ENCODE measurements at places on chromosomes 6 and 20. TPM values are rescaled to one million over a fixed set of nuclear protein-coding genes. Genes with fewer than 3 reads are reported as not detected.

DNA sequence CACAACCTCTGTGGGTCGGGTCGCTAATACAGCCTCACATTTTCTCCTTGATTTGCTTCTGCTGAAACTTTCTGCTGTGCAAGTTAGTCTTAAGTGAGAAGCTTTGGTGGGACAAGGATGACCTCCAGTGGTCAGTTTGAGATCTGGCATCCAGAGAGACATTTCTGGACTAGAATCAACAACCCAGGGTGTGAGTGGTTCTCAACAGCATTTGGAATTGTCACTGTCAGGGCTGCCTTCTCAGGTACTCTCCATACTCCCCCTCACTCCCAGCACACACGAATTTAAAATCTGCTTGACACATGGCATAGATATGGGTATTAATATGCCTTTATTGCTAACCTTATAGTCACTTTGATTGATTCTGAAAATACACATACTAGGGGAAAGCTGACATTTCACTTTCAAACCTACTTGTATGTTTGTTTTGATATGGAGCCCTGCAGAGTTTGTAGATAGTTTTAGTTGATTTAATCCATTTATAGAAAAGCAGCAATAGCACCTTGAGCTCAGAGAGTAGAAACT is 13.2 kb downstream of the OTOR start:
- DNase-seq, result peak; percentile 54

DNA sequence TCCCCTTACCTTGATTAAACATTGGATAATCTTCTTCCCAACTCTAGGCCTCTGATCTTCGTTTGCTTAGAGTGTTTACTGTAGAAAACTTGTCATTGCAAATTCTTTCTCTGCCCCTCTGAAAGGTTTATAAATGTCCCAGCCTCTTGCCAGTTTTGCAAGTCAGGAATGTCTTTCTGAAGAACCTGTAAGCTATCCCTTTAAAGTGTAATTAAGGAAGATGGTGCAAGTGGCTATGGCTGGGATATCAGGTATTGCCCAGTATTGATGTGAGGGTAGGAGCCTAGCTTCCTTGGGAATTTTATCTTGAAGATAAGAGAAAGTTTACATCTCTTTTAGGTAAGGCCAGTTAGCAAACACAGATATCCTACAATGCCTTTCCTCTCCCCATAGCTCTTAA is 211.0 kb upstream of the RIMS1 start:
- no peak for DNase-seq

DNA sequence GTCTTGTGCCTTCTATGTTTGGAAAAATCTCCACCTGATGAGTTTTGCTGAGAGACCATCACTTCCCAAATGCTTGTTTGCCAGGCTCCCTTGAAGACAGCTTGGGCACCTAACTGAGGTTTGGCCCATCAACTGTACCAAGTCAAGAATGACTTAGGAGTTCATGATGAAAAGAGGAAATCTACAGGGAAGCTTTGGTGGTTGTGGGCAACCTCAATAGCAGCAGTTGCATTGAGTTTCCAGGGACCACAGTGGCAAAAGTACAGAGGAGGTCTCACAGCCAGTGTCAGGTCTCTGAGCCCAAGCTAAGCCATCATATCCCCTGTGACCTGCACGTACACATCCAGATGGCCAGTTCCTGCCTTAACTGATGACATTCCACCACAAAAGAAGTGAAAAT is 49.7 kb upstream of the PHACTR1 start:
- no peak for DNase-seq

The RNF39 gene
- not detected for total RNA-seq

DNA sequence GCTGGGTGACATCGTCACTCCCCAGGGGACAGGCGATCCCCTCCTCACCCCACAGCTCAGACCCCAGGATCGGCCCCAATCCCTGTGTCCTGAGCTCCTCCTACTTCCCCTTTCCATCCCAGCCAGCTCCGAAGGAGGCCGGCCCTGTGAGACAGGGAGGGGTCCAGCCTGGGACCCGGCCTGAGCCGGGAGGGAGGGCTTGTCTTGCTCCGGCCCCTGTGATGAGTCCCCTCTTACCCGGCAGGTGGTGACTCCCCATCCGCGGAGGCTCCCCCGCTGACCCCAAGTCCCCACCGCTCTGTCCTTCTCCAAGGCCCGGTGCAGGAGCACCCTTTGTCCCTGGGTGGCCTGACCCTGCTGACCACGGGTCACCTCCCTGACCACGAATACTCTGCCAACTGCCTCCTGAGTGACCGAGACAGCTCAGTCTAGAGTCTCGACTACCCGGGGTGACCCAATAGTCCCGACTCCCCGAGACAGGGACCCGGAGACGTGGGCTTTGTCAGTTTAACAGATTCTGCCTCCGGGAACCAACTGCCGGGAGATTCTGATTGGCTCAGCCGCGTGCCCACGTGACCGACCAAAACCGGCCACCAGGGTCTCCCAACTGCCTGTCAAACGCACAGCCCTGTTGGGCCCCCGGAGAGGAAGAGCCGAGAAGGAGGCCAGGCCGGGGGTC is 187.4 kb upstream of the PROKR2 start:
- no peak for DNase-seq

DNA sequence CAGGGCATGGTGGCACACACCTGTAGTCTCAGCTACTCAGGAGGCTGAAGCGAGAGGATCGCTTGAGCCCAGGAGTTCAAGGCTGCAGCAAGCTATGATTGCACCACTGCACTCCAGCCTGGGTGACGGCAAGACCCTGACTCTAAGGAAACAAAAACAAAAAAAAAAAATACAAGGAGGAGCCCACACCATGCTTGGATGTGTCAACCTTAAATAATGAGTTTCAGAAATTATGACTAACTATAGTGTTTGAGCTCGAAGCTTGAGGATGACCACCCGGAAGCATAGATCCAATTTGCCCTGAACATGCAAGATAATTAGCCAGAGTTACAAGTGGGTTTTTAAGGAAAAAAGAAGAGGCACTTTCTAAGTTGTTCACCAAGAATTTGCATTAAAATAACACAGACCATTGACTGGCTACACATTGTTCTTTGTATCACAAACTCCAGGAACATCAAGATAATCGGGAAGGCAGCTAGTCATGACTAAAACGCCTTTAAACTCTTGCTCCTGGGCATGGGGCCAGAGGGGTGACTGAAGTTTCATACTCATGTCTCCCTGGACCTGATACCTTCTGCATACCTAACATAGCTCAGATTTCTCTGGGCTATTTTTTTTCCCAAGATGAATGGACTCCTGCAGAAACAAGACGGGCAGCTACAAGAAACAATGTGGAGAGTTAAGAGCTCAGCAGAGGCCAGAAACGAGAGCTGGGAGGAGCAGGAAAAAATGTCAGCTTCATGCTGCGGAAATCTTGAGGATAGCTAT is 289.6 kb downstream of the PREX1 start:
- peak; percentile 70 for DNase-seq

DNA sequence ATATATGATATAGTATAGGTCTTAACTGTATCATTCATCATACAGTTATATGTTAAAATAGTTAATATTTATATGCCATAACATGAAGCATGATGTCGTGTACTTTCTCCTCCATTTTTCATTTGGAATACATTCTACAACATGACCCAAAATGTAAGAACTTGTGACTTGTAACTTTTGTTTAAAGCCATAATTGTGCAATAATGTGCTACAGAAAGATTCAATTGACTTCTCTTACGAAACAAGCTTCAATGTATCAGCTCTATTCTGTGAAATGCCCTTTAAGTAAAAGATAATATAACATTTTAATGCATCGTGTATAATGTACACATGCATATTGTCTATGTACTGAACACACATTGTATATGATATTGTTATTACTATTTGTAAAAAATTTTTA is 76.7 kb upstream of the FABP7 start:
- DNase-seq, result no peak

GRCh38 chr6:67629258-67629657 is 1005.8 kb upstream of the ADGRB3 start:
- no peak for DNase-seq

GRCh38 chr6:20632696-20633095 is 98.4 kb downstream of the CDKAL1 start:
- DNase-seq, result no peak

The ZSWIM3 gene
- total RNA-seq, result 3.7 TPM

GRCh38 chr6:129351807-129352206 is 358.2 kb downstream of the ARHGAP18 start:
- DNase-seq, result no peak

DNA sequence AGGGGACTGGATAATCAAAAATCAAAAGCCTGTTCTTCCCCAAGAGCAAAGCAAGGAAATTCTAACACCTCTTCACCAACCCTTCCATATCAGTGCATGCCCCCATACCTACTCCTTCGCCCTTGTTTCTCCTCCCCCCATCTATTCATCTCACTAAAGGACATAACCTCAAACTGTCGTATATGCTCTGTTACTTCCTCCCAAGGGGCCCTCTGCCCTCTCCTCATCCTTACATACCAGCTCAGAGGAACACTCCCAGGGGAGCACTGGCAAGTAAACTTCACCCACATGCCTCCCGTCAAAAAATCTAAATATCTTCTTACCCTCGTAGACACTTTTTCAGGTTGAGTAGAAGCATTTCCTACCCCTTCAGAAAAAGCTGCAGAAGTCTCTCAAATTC is 9.4 kb upstream of the ADTRP start:
- DNase-seq, result no peak

- DNase-seq, result no peak
Observed at GRCh38 chr6:15513801-15514711, 148.8 kb downstream of the DTNBP1 start.

The CTCFL gene
- 0.33 TPM for total RNA-seq

DNA sequence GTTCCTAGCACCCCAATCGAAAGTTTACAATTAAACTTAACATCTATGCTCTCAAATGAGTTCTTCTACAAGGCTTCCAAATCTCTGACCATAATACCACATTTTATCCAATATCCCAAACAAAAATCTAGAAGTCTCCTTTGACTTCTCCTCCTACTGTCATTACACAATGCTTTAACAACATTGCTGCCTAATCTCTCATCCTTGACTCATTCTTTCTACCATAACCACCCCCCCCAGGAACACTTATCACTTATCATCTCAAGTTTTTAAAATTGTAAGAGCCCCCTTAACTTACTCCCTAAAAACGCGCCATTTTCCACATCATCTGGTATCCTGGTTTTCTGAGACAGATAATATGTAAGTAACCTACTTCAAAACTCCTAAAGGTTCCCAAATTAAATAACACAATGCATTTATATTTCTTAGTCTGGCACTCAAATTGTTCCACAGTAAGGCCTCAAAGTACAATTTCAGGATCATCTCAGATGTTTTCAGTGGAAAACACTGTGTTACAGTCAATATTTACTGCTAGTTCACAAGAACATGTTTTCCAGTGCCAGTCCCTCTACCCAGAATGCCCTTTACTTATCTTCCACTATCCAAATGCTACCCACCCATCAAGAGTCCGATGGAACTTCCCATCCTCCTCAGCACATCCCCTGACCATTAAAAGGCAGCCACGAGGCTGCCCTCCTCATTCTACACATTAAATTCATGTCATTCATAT is 308.2 kb upstream of the THEMIS start:
- no peak for DNase-seq

- no peak for DNase-seq
Observed at GRCh38 chr6:165876588-165876987, 213.5 kb upstream of the PDE10A start.

DNA sequence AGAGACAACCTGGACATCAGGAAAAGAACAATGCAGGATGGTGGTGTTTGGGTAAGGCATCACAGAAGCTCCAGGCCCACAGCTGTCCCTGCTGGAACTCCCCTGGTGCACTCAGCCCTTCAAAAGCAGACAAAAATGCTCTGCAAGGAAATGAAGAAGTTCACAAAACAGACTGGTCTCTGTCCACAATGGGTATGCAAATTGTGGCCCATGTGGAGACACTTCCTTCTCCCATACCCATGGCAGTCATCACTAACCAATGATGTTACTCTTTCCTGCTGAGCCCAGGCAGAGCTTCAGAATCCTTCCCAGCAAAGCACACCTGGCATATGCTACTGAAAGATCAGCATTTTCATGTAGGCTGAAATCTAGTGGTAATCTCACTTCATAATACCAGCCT is 42.6 kb upstream of the PXDC1 start:
- no peak for DNase-seq

- DNase-seq, result no peak
Observed at GRCh38 chr20:1888796-1889463, 6.3 kb upstream of the SIRPA start.

The ZHX3 gene
- total RNA-seq, result 13.9 TPM

The ARHGAP18 gene
- 10.5 TPM for total RNA-seq

The FAM83C gene
- not detected for total RNA-seq

DNA sequence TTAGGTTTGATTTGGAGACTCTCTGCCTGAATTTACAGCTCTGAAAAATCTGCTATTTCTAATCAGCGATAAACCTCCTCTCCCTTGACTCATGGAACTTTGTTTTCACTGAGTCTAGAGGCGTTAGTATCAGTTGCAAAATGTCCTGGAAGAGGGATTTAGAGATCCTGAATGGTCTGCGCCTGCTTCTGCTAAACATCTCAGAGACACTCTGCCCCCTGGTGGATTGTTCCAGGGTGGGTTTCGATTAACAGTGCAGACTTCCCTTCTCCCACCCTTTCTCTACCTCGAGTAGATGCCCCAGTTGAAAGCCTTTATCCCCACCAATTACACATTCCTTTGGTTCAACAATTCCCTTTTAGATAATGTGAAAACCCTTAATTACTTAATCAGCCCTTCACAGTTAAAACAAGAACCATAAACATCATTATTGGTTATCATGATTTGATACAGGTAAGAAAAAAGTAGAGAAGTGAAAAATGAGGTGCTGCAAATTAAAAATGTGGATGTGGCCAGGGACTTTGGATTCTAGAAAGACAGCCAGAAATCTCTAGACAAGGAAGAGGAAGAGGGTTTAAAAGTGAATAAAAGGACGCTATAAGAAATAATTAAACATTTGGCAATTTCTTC is 5.5 kb downstream of the HTR1B start:
- DNase-seq, result peak; percentile 79

The MROH8 gene
- 4.9 TPM for total RNA-seq

The MYMX gene
- total RNA-seq, result not detected

The HM13 gene
- total RNA-seq, result 140 TPM

DNA sequence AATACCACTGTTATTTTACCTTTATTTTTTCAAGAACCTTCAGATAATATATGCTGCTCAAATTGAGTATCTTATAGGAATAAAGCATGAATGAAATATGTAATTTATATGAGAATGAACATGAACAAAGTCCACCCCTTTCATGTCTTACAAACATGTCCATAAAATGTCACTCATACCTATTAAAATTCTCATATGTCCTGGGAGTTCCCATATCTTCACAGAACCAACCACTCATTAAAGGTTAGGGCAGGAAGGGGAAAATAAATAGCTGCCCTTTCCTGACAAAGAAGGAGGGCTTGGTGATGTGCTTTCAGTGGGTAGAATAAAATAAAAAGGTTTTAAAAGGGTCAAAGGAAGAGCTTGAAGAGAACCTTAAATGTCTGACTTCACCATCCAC is 125.3 kb downstream of the BTBD9 start:
- DNase-seq, result no peak

GRCh38 chr6:30837432-30837831 is 46.9 kb upstream of the DDR1 start:
- no peak for DNase-seq

DNA sequence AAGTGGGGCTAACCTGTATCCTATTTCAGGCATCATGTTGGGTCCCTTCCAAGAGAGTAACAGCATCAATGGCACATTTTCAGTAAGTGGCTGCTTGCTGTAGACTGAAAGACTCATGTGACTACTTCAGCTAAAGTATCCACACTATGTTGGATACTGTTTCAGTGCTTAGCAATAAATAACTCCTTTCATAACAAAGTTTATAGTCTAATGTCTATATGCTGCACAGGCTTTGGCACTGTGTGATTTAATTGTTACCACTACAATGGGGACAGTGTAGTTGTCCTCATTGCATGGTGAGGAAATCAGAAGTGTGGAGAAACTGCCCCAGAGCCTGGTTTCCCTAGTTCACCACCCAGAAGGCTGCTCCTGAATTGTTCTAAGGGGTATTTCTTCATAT is 318.0 kb upstream of the PTCHD4 start:
- no peak for DNase-seq
